NCI-H2029 treated with DMSO at 0.1 percent for 48 hours (cell line): ENCODE measurements at places on chromosomes 4 and X.
A peak's percentile ranks its signal among the peaks of the same experiment; 100 is the strongest.

GRCh38 chrX:10471418-10471817 is 149.0 kb downstream of the MID1 start:
- DNase-seq = no peak

DNA sequence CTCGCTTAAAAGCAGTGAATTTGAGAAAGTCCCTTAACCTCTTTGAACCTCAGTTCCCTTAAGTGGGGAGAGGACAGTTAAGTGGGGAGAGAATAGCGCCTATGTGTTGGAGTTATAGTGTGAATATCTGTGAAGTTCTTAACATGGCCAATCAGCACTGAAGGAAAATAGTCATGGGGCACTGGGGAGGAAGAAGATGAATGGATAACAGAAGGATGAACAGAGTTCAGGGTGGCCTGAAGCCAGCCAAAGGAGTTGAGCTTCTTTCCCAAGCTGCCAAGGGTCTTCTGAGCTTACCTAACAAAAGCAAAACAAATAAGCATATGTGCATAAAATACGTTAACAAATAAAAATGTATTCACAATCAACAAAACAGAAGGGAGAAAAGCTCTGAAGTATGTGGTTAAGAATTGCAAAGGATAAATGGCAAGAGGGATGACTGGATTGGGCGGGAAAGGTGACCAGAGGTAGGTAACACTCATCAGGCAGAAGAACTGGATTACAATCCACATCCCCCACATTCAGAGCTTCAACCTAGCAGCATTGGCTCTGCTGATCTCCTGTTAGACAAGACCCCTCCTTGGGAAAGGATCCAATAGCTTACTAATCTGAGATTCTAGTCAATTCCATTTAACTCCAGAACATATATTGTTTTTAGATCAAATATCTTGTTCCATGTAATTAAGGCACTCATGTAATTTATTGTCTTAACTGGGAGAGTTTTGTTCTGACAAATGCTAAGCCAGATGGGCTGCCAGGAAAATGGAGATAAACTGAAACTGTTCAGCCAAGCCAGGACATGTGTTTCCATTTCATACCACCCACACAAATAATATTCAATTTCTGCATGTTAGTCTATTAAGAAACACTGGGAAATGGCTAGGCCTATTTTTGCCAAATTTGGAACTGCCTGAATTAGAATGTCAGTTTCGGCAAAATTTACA is 221.2 kb downstream of the LDB2 start:
- no peak for DNase-seq

DNA sequence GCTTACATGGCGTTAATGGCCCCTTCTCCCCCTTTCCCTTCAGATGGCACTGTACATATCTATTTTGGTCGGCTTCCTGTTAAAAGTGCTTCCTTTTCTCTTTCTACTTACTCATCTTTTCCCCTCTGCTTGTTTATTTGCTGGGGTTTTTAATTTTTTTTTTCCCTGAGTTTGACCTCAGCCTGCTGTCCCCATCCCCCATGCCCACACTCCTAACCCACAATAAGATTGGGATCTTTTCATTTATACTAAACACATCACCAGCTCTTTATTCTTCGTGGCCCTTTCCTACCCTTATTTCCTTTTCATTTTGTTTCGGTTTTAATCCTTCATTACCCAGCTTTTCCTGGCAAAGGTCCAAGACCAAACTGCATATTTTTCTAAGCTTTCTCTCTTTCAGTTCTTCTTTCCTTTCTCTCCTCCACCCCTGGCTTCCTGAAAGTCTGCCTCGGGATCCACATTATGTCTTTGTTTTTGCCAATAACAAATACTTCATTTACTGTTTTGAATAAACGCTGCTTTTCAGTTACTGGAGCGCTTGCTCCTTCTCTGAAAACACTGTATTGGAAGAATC is 152.0 kb upstream of the USP9X start:
- no peak for DNase-seq

GRCh38 chrX:103729015-103729414 is 18.3 kb downstream of the TMEM31 start:
- DNase-seq = no peak

GRCh38 chr4:125283707-125284279 is 31.0 kb upstream of the FAT4 start:
- DNase-seq = no peak

- DNase-seq = no peak
Measured at GRCh38 chr4:174222266-174222872, 61.1 kb downstream of the FBXO8 start.

- peak; percentile 22 for DNase-seq
Measured at GRCh38 chr4:7410446-7410845, 24.3 kb downstream of the PSAPL1 start.

DNA sequence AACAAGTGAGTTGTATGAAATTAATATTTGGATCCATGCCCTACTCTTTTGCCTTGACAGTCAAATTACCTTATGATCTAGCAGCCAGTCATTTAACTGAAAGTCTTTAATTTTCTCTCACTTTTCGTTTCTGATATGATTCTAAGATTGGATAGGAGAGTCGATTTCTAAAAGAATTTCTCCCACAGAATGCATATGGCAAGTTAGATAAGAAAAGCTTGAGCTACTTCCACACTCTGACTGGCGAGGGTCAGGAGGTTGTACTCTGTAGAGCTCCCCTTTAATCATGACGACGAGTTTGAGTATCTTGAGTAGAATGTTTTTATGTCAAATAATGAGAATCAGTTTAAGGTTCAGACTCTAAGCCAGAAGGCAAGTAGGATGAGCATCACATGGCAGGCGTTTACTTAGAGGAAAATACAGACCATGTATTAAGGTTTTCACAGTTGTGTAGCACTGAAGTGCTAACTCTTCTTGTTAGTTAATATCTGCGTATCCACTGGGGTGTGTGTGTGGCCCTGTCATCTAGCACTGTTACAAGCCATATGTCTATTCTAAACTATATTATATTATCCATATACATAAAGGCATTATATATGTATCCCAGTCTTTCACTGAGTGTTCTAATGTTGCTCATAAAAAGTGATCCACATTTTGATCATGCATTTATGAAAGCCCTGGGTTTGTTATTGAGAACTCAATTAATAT is 37.8 kb downstream of the LRP2BP start:
- no peak for DNase-seq

GRCh38 chr4:52199574-52200338 is 148.7 kb downstream of the SPATA18 start:
- no peak for DNase-seq

GRCh38 chr4:10201381-10202223 is 85.0 kb upstream of the WDR1 start:
- DNase-seq = no peak

DNA sequence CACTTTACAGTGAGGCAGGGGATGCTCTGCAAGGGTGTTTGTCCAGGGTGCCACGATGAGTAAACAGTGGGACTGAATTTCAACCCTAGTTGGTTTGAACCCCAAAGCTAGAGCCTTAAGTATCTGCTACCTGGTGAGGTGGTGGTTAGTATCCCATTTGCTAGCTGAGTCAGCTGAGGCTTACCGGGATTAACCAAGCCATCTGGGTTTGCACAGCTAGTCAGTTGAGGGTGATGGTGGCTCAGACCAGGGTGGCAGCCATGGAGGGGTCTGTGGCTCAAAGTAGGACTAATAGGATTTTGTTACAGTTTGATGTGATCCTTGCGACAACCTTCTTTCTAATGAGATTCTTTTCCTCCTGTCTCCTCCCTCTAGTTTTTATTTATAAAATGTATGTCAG is 1.9 kb downstream of the EVC start:
- DNase-seq = no peak

DNA sequence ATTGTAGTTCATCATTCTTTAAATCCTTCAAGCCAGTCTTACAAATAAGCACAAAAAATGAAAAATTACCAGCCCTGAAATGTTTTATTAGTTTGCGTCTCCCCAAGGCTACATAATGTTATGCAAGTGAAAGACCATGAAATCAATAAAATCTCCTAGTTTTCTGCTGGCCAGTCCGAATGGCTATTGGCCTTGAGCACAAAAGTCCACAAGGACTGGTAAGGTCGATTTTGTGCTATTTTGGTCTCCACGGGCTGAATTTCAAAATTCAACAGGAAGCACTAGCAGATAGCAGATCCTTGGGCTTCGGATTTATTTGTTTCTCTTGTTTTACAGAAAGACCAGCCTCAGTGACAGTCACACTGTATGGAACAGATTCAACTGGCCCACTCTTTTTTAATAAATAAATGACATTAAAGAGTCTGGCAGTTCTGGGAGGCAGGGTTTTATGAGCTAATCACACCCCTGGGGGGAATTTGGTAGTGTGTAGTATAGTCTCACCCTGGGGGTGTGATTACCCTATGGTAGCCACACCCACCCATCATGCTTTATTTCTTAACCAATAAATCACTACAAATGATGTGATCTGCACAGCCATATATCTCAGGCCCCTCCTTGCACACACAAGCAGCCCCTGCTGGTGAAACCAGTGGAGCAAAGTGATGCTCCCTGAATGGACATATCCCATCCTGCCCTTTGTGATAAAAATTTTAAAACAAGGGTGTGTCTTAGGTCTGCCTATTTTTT is 51.1 kb upstream of the TMEM33 start:
- no peak for DNase-seq

DNA sequence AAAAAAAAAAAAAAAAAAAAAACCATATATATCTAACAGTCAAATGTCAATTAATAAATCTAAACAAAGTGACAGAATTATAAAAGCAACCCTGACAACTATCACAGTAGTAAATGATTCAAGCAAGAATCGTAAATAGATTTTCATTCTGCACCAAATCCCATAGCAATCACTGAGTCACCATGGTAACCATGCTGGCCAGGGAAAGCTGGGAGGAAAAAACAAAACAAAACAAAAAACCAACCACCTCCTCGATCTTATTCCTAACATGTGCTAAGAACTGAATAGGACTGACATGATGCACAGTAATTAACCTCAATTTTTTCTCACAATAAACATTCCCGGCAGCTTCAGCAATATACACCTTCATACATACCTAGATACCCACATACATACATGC is 30.6 kb upstream of the RAB40A start:
- DNase-seq = no peak

GRCh38 chr4:140027101-140027500 is 126.9 kb downstream of the MAML3 start:
- DNase-seq = no peak

DNA sequence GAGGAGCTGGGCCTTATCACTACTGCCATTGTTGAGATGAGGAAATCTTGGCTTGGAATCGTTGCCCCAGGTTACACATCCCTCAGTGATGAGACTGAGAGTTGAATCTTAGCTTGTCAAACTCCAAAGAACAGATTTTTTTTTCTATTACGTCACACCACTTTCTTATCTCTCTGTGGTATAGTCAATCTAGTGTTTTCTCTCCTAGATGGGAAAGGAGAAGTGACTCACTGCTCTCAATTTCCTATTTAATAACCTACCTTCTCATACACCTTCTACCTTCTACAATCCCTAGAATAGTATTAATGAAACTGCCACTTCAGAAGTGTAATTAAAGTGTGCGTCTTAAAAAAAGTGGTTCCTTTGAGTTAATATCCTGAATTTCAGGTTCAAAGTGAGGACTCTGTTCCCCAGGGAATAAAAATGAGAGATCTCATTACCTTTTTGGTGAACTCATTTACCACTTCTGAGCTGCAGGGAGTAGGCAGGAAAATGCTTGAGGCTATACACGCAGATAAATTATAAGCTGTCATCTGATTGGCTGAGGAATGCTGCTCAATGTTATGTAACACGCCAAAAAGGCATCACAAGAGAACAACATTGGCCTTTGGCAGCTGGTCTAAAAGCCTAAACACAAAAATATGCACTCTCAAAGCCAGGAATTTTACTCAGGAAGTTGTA is 59.3 kb downstream of the MAD2L1 start:
- no peak for DNase-seq

GRCh38 chr4:637536-638280 is 12.3 kb downstream of the PDE6B start:
- DNase-seq = no peak

- DNase-seq = no peak
Measured at GRCh38 chr4:165208741-165209388, 1.5 kb downstream of the KLHL2 start.

GRCh38 chrX:41761169-41761568 is 37.2 kb downstream of the GPR82 start:
- DNase-seq = no peak

DNA sequence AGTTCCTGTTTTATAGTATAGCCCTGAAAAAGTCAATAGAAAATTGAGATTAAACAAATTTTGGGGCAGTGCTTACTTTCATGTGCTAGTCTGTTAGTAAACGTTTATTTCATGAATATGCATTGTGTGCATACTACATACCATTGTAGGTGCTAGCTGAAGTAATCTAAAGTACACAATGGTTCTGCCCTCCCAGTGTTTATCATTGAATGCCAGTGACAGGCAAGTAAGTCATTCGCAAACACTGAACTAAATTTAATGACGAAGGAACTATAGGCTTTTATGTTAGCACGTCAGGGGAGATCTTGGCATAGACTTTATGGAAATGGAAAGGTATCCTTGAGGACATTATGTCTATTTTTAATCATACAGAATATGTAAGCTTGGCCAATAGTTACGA is 426.9 kb upstream of the EPHA5 start:
- DNase-seq = peak; percentile 28

GRCh38 chrX:154030266-154030665 is 10.6 kb upstream of the IRAK1 start:
- no peak for DNase-seq

DNA sequence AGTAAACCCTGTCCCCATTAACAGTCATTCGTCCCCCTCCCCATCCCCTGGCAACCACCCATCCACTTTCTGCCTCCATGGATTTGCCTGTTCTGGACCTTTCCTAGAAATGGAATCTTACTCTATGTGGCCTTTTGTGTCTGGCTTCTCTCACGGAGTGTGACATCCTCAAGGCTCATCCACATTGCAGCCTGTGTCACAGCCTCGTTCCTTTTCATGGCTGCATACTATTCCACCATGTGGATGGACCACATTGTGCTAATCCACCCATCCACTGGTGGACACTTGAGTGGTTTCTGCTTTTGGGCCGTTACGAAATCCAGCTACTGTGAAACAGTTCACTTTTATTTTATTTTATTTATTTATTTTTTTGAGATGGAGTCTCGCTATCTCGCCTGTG is 8.1 kb upstream of the PPP2R3B start:
- DNase-seq = no peak

GRCh38 chr4:31807036-31807435 is 1086.9 kb downstream of the PCDH7 start:
- DNase-seq = no peak

DNA sequence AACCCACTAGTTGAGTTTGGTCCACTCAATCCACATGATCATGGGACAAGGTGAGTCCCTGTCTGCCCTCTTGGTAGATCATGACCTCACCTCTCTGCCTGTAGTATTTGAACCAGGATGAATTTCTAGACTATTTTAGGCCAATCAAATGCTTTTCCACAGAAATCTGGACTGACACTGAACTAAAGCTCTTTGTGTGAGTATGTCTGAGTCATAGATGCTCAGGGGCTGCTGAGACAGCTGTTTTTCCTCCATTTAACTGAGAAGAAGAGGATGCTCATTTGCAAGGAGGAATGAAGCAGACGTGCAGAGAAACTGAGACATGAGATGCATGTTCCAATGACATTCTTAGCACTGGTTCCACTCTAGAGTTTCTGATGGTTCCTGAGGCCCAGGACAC is 77.3 kb upstream of the TMEM47 start:
- no peak for DNase-seq
